Dermis microvascular lymphatic vessel endothelial cell (primary cell): ENCODE measurements at places on chromosomes 4 and X. TPM values are rescaled to one million over a fixed set of nuclear protein-coding genes. Genes with fewer than 3 reads are reported as not detected.

GRCh38 chrX:110146521-110146920 lies 143.6 kb downstream of the TMEM164 start:
- peak; percentile 33 for DNase-seq

- no peak for DNase-seq
Observed at GRCh38 chr4:14887842-14888433, 114.3 kb upstream of the CPEB2 start.

The ENPEP gene
- under 0.01 TPM in 1 of 2 replicates, not detected in the other for total RNA-seq

The NAP1L2 gene
- total RNA-seq: 1.3 and 1.7 TPM in 2 replicates

DNA sequence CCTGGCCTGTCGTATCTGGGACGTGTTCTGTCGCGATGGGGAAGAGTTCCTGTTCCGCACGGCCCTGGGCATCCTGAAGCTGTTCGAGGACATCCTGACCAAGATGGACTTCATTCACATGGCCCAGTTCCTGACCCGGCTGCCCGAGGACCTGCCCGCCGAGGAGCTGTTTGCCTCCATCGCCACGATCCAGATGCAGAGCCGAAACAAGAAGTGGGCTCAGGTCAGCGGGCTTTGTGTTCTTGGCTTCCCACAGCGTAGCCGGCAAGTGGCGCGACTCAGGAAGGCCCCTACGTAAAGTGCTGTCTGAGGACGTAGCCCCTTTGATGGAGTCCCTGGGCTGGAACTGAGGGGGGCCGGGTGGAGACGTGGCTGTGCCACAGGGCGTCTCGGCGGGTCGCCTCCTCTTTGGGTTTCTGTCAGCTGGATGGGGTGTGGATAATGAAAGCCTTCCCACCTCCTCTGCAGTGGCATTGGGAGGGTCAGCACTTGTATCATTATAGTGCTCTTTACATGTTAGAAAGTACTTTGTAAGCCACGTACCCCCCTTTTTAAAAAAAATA lies 18.1 kb upstream of the TADA2B start:
- DNase-seq: no peak

- peak; percentile 100 for DNase-seq
Observed at GRCh38 chr4:102827674-102828496, 534 bp upstream of the UBE2D3 start.

The BRS3 gene
- not detected in 2 replicates for total RNA-seq

- DNase-seq: no peak
Observed at GRCh38 chr4:7736436-7737267, 203.0 kb downstream of the AFAP1 start.

- no peak for DNase-seq
Observed at GRCh38 chr4:46389301-46389775, 590 bp downstream of the GABRA2 start.

- DNase-seq: no peak
Observed at GRCh38 chr4:38723726-38724474, 58.9 kb downstream of the TLR10 start.

DNA sequence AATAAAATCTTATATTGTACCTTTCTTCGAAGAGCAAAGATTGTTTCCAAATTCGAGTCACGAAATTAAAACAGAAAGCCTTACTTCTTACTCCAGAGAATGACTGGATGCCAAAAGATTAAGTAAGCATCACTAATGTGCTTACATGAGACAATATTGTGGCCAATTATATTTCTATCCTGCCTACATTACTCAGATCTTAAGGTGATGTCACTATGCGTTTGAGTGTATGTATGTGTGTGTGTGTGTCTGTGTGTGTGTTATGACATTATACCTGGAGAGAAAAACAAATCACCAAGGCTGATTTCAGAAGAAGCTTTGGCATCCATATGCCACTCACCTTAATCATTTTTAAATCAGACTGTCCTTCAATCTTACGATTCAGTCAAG lies 556.3 kb downstream of the PPARGC1A start:
- no peak for DNase-seq

DNA sequence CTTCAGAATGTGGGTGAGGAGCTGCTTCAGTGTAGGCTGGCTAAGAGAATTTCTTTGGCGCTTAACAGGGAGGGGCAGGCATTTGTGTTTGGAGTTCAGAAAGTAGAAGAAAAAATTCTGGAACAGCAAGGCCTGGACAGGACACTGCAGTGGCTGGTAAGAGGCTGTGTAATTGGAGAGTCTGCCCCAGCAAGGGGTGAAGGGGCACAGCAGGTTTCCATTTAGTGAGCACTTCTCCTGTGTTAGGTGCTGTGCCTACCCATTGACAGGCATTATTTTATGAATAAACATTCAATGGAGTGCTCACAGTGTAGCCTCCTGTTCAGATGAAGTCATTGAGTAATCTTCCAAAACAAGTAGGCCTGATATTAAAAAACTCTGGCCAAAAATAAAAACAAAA lies 10.7 kb upstream of the CPE start:
- no peak for DNase-seq

GRCh38 chr4:138204507-138204906 lies 37.6 kb downstream of the SLC7A11 start:
- DNase-seq: no peak

The CXCL5 gene
- 0.13 TPM in 2 replicates for total RNA-seq

- DNase-seq: no peak
Observed at GRCh38 chr4:3251691-3252479, 2.9 kb downstream of the MSANTD1 start.

GRCh38 chr4:1362521-1362920 lies 15.5 kb downstream of the UVSSA start:
- no peak for DNase-seq

The GPR82 gene
- total RNA-seq: not detected in 2 replicates

DNA sequence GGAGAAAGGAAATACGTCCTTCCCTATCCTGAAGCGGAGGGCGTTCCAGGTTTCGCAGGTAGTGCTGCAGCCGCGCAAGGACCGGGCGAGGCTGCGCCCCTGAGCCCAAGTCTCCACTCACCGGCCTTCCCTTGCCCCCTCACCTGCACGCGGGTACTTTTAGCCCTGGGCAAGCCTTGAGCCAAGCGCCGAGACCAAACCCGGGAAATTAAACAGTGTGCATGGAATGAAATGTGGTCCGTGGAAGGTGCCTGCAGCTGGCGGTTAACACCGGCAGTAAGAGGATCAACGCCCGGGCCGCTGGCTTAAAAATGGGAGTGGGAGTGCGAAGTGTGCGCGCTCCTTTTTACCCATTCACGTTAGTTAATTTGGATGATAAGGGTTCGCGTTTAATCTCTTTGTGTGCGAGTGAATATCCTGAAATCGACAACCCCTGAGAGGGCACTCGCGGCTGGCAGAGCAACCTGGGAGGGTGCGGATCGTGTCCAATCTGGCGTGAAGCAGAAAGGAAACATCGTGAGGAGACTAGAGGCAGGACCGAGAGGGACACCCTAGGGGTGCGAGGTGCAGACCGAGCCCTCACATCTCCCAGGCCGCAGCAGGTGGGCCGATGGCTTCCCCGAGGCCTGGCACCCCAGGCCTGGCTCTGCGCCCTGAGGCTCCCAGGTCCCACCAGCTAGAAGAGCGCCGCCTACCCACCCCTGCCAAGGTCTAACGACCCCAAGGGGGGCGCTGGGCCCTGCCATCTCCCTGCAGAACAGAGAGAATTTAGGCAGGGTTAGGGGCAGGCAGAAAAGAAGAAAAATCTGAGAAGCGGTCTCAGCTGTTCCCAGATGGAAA lies 2.0 kb upstream of the HELT start:
- DNase-seq: no peak

GRCh38 chrX:31092476-31092875 lies 20.6 kb upstream of the FTHL17 start:
- DNase-seq: no peak

The UGT2B17 gene
- not detected in 2 replicates for total RNA-seq

The GLUD2 gene
- total RNA-seq: 0.51 and 0.63 TPM in 2 replicates

DNA sequence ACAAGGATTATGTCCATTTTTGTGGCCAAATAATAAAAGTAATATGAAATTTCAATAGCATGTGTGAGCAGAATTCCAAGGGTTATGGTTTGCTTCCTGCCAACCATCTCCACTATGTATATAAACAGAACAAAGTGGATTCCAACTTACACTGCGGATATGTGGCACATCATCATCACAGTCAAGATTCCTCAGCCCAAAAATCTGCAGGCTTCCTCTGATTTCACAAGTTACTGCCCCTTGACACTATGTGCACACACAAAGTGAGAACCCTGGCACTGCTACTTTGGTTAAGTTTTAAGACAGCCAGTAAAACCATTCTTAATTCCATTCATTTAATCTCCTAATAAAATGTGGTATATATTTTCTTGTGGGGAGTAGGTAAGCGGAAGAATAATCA lies 76.4 kb downstream of the LEF1 start:
- no peak for DNase-seq

The CT55 gene
- total RNA-seq: under 0.01 TPM in 1 of 2 replicates, not detected in the other

DNA sequence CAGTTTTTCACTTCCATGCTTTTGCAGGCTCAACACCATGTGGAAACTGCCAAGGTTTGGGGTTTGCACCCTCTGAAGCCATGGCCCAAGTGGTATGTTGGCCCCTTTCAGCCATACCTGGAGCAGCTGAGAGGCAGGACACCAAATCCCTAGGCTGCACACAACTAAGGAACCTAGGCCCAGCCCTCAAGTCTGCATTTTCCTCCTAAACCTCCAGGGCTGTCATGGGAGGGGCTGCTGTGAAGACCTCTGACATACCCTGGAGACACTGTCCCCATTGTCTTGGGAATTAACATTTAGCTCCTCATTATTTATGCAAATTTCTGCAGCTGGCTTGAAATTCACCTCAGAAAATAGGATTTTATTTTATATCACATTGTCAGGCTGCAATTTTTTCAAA lies 856.1 kb downstream of the TECRL start:
- no peak for DNase-seq

DNA sequence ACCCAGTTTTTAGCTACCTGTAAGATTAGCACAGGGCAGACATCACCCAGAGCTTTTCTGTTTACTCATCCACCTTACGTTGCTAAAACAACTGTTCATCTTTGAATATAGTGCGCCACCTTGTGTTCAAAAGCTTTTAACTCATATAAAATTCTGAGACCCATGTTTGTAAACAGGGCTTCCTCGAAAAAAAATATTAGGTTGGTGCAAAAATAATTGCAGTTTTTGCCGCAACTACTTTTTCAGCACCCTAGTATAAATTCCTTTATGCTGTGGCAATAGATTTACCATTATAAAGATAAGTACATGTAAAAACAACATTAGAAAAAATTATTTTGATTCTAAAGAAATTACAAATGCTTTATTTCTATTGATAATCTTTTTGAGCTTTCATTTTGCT lies 147.9 kb downstream of the LRBA start:
- DNase-seq: peak; percentile 78

DNA sequence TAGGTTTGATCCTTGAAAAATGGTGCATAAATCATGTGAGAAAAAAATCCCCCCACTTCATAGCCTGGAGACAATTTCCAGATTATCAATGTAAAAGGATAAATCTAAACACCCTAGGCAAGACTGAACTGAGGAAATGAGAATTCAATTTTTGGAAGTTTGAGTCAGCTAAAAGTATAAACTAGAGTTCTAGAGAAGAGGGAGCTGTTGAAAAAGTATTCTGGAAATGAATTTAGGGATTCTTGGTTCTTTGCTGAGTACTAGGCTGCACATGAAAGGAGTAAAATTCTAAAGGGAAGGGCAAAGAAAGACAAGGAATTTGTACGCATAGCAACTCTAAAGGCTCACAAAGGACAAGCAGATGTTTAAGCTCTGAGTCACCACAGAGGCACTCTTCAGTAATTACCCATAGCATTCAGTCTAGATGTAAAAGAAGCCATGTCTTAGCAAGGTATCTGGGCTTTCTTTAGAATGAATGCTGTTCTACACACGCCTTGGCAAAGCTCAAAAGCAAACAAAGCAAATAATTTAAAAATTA lies 896.5 kb downstream of the PDHA2 start:
- no peak for DNase-seq

- DNase-seq: no peak
Observed at GRCh38 chrX:127726227-127726626, 326.0 kb downstream of the ACTRT1 start.

DNA sequence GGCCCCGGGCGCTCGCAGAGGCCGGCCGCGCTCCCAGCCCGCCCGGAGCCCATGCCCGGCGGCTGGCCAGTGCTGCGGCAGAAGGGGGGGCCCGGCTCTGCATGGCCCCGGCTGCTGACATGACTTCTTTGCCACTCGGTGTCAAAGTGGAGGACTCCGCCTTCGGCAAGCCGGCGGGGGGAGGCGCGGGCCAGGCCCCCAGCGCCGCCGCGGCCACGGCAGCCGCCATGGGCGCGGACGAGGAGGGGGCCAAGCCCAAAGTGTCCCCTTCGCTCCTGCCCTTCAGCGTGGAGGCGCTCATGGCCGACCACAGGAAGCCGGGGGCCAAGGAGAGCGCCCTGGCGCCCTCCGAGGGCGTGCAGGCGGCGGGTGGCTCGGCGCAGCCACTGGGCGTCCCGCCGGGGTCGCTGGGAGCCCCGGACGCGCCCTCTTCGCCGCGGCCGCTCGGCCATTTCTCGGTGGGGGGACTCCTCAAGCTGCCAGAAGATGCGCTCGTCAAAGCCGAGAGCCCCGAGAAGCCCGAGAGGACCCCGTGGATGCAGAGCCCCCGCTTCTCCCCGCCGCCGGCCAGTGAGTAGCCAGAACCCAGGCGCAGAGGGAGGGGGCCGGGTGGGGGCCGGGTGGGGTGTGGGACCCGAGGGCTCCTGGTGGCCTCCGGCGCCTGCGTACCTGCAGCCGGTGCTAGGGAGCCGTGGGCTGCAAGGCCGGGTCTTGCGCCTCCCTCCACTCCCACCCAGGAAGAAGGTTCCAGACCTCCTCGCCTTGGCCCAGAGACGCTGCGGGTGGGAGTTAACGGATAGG lies 534 bp downstream of the MSX1 start:
- no peak for DNase-seq

- DNase-seq: no peak
Observed at GRCh38 chr4:38958453-38959190, 73.6 kb downstream of the TMEM156 start.

The SMIM10 gene
- total RNA-seq: 1.5 and 1.9 TPM in 2 replicates

DNA sequence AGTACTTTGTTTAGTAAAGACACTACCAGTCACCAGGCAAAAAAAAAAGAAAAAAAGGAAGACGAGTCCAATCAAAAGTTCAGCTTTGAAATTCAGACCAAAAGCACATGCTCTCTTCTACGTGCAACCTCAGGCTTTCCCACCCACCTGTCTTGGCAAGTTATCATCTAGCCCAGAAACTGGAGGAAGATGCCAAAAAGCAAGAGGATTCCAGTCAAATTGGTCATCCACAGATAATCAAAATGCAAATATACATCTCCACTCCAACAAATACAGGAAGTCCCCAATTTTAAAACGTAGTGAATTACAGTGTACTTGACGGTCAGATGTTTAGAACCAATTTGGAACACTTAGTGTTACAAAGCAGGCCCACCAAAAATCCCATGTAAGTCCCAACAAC lies 96.5 kb downstream of the PALLD start:
- no peak for DNase-seq

DNA sequence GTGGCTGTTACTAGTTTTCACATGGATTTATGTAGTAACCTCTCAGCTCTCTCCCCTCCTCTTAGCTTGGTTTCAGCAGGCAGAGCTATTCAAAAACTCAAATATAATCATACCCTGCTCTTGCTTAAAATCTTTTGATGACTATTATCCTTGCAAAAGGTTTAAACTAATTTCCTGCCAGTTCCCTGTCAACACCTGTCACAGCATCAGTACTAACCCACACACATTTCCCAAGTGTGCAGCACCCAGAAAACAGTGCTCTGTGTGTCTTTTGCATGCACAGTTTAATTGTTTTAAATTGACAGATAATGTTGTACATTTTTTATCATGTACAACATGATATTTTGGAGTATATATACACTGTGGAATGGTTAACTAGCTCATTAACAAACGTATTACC lies 202.0 kb downstream of the PAPSS1 start:
- DNase-seq: no peak

The NXF2 gene
- total RNA-seq: not detected in 2 replicates
